Activated CD8-positive, alpha-beta memory T cell treated with anti-CD3 and anti-CD28 coated beads, Interleukin-2, amount 50 U/mL, for 48 hours (primary cell): ENCODE measurements at places on chromosomes 3 and 15.

DNA sequence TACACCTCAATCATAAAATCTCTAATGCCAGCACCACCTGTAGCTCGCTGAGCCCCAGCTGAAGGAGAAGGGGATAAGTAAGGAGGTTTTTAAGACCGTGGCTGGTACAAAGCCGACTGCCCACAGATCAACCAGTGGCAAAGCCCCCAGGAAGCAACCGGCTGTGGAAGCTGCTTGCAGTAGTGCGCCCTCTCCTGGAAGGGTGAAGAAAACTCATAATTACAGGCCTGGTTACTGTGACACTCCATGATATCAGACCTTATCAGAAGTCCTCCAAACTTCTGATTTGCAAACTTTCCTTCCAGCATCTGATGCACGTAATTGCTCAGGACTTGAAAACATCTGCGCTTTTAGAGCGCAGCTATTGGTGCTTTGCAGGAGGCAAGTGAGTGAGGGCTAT, 63.1 kb upstream of the MCTP2 start:
- DNase-seq = no peak

- no peak for DNase-seq
These were observed 55.9 kb upstream of the MEF2A start for GRCh38 chr15:99509686-99510461.

DNA sequence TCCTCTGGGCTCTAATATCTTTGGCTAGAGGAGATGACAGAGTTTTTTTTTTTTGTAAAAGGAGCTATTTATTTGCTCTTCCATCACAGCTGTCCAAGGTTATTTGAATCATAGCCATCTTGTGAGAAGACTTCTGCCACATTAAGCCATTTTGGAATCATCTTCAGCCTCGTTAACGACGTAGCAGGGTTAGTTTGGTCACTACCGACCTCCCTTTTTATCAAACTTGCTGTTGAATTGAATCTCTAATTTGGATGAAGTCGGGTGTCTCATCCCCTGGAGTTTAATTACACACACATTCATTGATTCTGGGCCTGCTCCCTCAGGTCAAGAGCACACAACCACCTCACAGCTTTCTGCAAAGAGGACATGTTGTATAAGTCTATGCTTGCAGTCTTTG, 238.7 kb downstream of the CPNE4 start:
- DNase-seq = no peak

GRCh38 chr3:143182866-143183664, 63.5 kb downstream of the CHST2 start:
- DNase-seq = no peak

DNA sequence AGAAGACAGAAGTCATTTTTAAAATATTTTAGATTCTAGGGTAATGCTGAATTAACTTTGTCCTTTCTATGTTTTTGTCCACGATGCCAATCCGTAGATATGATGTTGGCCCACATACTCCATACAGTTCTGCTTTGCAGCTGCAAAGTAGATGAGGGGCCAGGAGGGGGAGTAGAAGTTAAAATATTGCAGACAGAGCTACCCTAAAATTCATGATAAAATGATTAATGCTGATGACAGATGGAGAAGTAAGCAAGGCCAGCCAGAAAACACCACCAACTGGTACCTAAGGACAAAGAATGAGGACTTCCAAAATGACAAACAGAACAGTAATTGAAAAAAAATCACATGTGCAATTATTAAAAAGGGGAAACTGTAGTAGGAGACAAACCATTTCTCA, 756.6 kb upstream of the ARPP21 start:
- DNase-seq = no peak

DNA sequence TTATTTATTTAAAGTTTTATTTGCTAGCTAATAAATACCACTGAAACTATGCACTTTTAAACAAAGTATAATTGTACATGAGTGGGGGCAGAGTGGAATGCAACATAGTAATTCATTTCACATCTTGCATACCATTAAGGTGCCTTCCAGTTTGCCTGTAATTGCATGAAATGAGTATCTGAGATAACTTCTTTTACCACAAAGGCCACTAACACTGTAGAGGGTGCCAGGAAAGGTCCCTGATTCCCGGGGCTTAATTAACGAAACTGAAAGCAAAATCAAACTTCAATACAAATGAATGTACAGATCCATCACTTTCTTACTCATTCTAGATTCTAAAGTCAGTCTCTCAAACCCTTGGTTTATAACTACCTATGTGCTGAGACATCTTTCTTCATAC, 2.1 kb downstream of the CD47 start:
- DNase-seq = no peak

GRCh38 chr3:54641226-54642014, 286.4 kb downstream of the LRTM1 start:
- DNase-seq = no peak

DNA sequence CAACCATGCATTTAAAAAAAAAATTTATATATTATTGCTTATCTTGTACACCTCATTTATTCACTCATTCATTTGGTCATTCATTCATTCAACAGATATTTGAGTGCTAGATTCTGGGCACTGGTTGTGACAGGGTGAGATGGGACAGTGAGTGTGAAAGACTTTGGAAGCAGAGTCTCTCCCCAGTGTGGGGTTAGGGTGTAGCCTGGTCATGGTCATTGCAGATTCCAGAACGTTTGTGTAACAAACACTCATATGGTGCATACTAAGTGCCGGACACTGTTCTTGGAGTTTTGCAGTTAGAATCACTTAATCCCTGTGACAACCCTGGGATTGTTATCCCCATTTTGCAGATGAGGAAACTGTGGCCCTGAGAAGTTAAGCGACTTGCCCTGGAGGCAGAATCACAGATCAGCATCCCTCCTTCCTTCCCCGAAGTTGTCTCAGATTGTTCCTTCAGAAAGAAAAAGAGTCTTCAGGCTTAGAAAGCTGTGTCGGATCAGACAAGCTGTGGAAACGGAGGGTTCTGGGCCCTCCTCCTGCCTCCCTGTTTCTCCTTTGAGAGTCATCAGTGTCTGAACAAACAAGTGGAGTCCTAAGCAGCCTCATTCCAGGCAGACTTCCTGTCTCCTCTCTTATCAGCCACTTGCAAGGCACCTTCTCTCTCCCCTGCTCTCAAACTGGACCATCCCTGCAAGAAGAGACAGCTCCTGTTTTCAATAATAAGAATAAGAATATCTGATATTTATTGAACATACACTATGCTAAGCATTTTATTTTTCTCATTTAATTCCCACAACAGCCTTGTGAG, 6.3 kb downstream of the LOXL1 start:
- DNase-seq = no peak
